ENCODE measurements at places on chromosomes 4 and X. TPM values are rescaled to one million over a fixed set of nuclear protein-coding genes. Genes with fewer than 3 reads are reported as not detected.

The RENBP gene
- 20.7 TPM for polyA plus RNA-seq

The NIPAL1 gene
- 11.0 TPM for polyA plus RNA-seq

The NMU gene
- 7.7 TPM for polyA plus RNA-seq

The BLOC1S4 gene
- 11.5 TPM for polyA plus RNA-seq

The RAI2 gene
- polyA plus RNA-seq: 9.5 TPM

The POU3F4 gene
- polyA plus RNA-seq: 7.8 TPM

The NAAA gene
- 23.4 TPM for polyA plus RNA-seq
